ENCODE measurements at places on chromosomes 2 and 18.

GRCh38 chr18:63258749-63259566 lies 60.6 kb downstream of the BCL2 start:
- DNase-seq, result no peak

GRCh38 chr2:156189143-156189542 lies 143.4 kb downstream of the NR4A2 start:
- no peak for DNase-seq

GRCh38 chr18:49464718-49465598 lies 4.5 kb upstream of the DYM start:
- peak; percentile 56 for DNase-seq

GRCh38 chr18:44130376-44130942 lies 550.2 kb upstream of the SETBP1 start:
- peak; percentile 54 for DNase-seq

- DNase-seq, result peak; percentile 25
Observed at GRCh38 chr18:45526114-45526841, 89.0 kb upstream of the SLC14A2 start.

DNA sequence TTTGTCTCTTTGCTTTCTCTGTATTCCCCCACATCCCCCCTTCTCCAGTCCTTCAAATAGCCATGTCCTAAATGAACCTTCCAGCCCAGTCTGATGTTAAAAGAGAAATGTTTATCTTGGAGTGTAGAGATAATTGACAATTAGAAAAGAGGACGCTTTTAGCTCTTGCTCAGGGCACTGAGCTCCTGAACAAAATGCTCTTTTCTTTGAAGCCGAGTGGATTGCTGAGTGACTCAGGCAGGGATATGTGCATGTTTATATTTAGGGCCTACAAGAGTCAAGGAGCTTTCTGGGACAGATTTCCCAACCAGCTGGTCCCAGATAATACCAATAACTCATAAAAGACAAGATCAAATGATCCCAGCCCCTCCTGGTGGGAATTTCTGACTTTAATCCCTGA lies 88.0 kb upstream of the SETBP1 start:
- peak; percentile 62 for DNase-seq

DNA sequence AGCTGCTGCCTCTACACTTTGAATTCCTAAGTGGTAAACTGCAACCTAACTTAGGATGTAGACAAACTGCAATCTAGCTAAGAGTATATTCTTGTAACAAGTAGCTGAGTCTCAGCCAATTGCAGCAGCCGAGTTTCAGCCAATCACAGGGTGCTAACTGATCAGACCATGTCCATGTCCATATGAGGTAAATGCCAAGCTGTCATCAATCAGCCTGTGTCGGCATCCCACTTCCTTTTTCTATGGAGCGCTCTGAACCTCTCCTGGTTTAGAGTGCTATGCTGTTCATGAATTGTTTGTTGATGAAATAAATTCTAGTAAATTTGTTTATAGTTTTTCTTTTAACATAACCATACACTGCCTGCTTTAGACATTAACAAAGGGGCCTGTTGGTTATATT lies 408.8 kb downstream of the NBAS start:
- DNase-seq, result no peak
